PC-9 (cell line): ENCODE measurements at places on chromosomes 4 and X.

DNA sequence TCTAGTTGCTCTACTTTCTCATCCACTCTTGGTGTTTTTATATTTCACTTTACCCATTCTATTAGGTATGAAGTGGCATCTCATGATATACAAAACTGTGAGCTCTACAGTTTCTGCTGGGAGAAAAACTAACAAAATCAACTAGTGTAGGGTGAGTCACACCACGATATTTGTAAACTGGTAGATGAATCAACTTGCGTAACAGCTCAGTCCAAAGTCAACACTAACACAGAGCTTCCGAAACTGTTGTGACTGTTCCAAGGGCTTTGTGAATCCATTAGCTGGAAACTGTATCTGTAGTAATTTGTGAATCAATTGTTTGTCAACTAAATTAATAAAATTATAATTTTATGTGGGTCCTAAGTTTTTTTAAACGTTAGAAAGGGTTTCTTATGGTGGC is 119.8 kb upstream of the TSPAN5 start:
- peak; percentile 79 for DNase-seq

DNA sequence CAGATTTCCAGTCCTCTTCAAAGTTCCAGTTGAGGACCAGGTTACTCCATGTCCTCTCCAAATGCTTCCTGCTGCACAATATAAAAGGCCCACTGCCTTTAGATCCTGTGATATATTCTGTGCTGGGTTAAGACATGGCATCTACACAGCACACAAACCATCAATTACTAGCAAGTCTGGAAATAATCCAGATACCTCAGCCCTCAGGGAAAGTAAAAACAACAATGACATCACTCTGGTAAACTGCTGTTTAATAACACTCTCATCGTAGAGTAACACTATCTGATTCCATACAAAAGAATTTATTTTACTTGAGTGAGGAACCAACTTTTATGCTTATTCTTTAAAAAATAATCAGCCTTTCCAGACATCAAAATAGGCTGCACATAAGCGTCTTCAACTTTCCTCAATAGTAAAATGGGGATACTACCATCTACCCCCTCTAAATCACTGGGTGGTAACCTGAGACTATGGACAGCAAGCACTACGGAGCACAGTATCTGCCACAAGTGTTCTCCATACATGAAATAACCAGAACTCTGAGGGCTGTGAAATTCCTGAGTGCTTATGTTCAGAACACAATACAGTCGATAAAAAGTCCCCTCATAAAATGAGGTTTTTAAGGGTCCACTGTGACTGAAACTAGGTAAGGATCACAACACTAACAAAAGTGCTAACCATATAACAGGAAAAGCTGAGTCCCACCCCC is 53.4 kb downstream of the ABCG2 start:
- DNase-seq: peak; percentile 57

GRCh38 chrX:132452911-132453550 is 35.8 kb downstream of the MBNL3 start:
- DNase-seq: no peak

GRCh38 chr4:113607998-113608397 is 153.5 kb downstream of the CAMK2D start:
- no peak for DNase-seq

- DNase-seq: no peak
These were observed 21.5 kb upstream of the LRAT start for GRCh38 chr4:154722262-154722661.

GRCh38 chrX:10974920-10975319 is 136.2 kb upstream of the HCCS start:
- DNase-seq: no peak

GRCh38 chrX:151815398-151815797 is 80.9 kb downstream of the CNGA2 start:
- no peak for DNase-seq
